ENCODE measurements at places on chromosomes 16 and 17. TPM values are rescaled to one million over a fixed set of nuclear protein-coding genes. Genes with fewer than 3 reads are reported as not detected.

KCNH6 gene
- total RNA-seq, result not detected

DNAI2 gene
- total RNA-seq, result not detected

OR4D1 gene
- not detected for total RNA-seq

DLX4 gene
- total RNA-seq, result 0.34 TPM

TP53TG3F gene
- total RNA-seq, result not detected

GP1BA gene
- total RNA-seq, result not detected

ACE gene
- total RNA-seq, result 1.1 TPM

GRCh38 chr16:66904846-66905632, 13.6 kb downstream of the CDH16 start:
- DNase-seq, result no peak

DNA sequence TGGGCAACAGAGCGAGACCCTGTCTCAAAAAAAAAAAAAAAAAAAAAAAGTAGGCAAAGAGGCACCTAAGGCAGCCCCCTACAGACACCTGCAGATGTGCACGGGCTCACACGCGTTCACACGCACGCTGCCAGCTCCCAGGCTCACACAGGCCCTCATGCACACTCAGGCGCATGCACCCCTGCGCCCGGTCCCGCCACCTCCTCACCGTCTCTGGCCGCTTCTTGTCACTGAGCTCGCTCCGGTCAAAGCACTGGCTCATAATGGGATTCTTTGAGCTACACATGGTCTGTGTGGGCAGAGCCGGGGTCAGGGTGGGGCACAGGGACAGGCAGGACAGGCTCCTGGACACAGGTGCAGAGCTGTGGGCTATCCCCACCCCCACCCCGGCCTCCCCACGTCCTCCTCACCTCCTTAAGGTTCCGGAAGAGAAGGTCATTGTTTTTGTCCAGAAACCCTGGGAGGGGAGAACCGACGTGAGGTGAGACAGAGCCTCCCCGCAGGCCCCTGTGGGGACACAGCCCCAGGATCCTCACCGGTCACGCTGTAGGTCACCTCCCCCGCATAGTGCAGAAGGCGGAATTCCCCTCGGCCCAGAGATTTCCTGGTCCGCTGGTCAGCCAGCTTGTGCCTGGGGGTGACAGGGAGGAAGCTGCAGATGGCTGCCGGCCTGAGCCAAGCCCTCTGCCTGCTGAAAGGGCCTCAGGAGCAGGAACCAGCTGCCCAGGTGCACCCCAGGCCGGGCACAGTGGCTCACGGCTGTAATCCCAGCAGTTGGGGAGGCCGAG, 17.9 kb downstream of the MYO1C start:
- no peak for DNase-seq

GRCh38 chr16:85905110-85906095, 6.4 kb downstream of the IRF8 start:
- no peak for DNase-seq

DNA sequence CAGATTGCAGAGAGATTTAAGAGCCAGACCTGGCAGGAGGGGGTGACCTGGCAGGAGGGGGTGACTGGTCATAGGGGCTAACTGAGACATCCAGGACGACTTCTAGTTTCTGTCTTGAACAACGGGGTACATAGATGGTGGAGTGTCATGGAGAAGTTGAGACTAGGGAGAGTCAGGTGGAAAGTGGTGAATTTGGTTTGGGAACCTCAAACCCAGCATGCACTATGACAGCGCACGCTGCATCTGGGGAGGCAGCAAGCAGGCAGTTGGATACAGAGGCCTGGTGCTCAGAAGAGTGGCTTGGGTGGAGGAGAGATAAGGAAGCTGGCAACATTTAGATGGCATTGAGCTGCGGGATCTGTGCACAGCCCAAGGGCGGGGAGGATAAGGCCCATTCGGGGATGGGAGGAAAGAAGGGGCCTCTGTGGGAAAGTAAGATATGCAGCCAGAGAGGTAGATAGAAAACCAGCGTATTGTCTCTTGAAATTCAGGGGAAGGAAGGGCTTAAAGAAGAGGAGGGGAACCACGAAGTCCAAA, 4.5 kb downstream of the RIPOR1 start:
- DNase-seq, result no peak

GRCh38 chr16:50940275-50940854, 198.5 kb downstream of the CYLD start:
- DNase-seq, result peak; percentile 5

DNA sequence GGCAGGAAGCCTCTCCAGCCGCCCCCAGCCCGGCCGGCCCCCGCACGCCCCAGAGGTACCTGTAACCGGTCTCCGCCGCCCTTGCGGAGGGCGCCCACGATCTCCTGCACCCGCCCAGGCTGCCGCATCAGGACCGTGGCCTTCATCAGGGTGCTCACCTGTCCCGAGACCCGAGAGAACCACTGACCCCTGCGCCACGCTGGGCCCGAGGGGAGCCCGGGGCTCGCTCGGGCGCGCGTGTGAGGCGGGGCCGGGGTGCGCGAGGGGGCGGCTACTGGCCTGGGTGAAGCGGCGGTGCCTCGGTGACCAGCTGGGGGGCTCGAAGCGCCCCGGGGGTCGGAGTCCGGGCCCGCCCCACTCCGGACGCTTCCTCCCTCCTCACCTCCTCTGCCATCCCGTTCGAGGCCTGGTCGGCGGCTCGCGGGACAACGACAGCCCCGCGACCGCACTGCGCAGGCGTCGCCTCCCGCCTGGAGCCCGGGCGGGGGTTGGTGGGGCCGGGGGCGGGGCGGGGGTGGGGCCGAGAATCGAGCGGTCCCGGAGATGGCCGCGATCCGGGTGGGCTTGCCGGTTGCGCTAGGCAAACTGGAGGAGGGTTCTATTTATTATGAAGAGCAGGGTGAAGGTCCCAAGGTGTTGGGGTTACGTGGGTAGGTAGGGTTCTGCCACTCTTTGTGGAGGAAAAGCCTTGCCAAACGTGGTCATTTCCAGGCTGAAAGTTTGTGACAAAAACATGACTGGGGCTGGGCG, at the start of gene NT5C3B:
Gene NT5C3B, minus strand, starts transcription at position 433 of the 750 bp plus-strand sequence. Its CDS starts 39 bp downstream, at position 394.
- DNase-seq, result peak; percentile 74

GRCh38 chr16:50467943-50468748, 80.0 kb upstream of the NKD1 start:
- no peak for DNase-seq

- peak; percentile 94 for DNase-seq
These were observed at the start of gene RNPS1 for GRCh38 chr16:2267913-2268666. Gene RNPS1 (minus strand): TSS chr16:2268126. CDS start chr16:2264643, 3,483 bp downstream.

DNA sequence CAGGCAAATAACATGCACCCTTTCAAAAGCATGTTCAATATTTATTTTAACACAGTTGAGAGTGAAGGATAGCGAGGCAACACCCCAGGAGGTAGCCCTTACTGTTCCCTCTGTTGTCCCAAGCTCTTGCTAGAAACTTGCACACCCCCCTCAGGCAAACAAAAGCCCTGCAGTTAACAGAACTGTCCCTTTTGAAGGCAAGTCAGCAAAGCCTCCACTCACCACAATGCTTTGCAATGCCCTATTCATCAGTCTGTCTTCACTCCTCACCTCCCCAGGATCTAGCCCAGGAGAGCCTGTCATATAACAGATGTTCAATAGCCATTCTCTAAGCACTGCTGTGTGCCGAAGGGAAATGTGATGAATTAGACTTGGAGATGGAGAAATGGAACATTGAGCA, 3.5 kb upstream of the CNEP1R1 start:
- no peak for DNase-seq

DNA sequence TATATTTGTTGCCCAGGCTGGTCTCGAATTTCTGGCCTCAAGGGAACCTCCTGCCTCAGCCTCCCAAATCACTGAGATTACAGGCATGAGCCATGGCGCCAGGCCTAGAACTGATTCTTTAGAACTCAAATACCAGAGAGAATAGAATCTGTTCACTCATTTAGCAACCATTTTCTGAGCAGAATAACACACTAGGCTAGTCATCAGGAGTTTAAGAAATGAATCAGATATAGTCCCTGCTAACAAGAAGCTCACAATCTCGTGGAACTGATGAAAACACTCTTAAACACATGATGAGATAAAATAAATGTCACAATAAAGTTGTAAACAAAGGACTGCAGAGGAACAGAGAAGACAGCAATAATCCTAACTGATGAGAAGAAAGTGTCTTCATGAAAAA, 55.8 kb upstream of the ADCY9 start:
- DNase-seq, result no peak

GRCh38 chr17:44992242-44992939, 24.3 kb upstream of the C1QL1 start:
- DNase-seq, result no peak

- no peak for DNase-seq
These were observed 17.4 kb downstream of the ZNF276 start for GRCh38 chr16:89738538-89739317.

- DNase-seq, result no peak
These were observed 33.1 kb downstream of the CACNG3 start for GRCh38 chr16:24289166-24289700.

GRCh38 chr16:66070140-66070917, 296.2 kb upstream of the CDH5 start:
- peak; percentile 90 for DNase-seq

GRCh38 chr17:17322516-17323510, 19.6 kb downstream of the NT5M start:
- no peak for DNase-seq

DNA sequence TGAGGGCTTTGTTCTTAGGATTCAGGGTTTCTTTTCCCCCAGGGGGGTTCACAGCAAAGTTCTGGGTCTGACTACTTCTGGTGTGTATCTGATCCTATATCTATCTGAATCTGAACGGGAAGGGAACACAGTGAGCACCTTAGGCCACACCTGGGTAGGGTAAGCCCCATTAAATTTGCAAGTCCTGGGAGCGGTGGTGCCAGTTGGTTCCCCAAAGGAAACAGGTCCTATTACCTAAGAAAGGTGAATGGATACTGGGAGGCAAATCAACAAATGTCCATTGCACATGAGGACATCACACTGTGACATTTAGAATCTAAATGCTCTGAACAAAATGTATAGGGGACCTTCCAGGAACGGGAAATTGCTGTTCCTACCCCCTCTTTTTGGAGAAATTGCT, 54.6 kb downstream of the BMERB1 start:
- no peak for DNase-seq

- no peak for DNase-seq
These were observed 19.3 kb downstream of the SPECC1 start for GRCh38 chr17:20028443-20028842.

Data from SJCRH30 (cell line).